Activated CD8-positive, alpha-beta memory T cell treated with anti-CD3 and anti-CD28 coated beads for 1 hour (primary cell): ENCODE measurements at places on chromosomes 3 and 15.

DNA sequence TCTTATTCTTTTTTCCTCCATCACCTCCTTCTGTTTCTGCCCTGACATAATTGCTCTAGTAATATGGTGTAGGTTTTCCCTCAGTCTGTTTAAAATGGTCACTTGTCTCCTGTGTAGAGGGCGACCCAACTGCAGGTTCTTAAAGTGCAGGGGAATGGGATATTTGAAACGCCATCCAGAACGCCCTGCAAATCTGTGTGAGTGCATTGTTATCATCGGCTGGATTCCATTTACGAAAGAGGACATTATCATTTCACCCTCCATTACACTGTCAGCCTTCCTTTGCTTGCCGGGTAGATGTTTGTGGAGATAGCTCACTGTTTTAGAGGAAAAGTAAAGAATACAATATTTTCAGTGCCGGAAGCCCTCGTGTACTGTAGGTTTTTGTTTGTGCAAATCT lies 354.0 kb downstream of the LRTM1 start:
- DNase-seq: no peak

GRCh38 chr15:76033438-76033837 lies 21.2 kb upstream of the NRG4 start:
- no peak for DNase-seq

GRCh38 chr3:150936693-150937092 lies 31.5 kb upstream of the MINDY4B start:
- no peak for DNase-seq

- DNase-seq: no peak
These were observed 8.7 kb downstream of the COL8A1 start for GRCh38 chr3:99647081-99647480.

DNA sequence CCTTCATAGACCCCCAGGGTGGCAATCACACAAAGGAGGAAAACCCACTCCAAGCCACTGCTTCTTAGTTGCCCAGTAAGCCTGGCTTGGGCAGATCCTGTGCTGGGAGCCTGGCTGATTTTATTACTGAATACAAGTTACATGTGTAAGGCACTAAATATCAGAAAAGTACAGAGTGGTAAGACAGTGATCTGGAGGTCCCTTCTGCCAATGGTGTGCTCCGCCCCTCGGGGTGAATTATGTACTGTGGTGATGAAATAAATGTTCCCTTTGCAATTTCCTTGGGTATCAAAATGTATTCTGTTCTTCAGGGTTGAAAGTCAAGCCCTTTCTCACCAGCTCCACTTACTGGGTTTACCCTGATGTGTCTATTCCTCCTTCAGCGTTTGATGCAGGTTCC lies 38.8 kb downstream of the EID1 start:
- no peak for DNase-seq

DNA sequence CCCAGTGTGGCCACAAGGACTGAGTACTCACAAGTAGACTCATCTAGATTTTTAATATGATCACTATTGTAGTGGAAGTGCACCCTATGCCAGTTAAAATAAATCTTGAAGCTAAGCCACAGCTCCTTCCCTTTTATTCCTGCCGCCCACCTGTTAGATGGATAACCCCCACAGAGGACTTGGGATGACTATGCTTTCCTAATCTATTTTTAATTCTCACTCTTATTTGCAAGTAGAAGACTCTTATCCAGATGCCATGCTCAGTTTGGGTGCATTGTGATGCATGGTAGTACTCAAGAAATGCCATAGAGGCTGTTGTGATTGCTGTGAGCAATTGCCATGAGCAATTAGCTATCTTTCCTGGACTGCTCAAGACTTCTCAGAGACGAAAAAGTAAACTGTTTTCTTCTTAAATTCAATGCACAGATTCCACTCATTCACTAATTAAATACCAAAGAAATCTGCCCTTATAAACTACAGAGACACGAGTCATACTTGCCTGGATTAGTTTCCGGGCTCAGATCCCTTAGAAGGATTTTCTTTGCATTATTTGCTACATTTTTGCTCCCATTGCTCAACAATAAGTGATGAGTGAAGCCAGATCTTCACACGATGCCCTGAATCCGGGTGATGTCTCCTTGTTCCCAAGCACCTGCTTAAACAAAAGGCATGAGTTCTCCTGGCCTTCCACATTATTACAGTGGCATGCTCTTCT lies 472.1 kb downstream of the SOX2 start:
- DNase-seq: no peak

DNA sequence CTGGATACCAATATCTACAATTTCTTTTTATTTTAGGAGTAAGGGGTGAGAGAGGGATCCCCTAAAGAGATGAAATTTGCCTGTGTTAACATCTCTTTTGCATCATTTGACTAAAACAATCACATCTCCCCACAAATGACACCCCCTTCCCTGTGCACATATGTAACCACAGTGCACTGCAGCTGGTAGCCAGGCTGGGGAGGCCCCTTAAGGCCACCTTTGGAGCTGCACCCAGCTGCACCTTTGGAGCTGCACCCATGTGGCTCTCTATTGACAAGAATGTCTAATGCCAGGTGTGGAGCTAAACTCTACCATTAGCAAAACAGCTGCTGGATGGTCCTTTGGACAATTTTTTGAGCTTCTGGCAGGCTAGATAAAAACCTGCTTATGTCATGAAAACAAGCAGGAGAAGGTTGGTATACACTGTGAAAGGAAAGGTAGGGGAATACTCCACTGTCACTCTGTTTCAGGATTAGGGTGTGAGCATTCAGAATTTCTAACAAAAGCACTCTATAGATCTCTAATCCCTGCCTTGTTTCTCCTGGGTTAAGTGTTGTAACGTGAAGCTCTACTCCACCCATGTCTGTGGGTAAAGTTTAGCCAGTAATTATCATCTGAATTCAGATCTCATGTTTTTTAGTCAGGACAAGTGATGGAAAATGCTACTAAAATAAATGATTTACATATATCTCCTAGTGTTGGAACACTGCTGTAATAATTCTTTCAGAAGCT lies 52.1 kb downstream of the TFG start:
- no peak for DNase-seq

DNA sequence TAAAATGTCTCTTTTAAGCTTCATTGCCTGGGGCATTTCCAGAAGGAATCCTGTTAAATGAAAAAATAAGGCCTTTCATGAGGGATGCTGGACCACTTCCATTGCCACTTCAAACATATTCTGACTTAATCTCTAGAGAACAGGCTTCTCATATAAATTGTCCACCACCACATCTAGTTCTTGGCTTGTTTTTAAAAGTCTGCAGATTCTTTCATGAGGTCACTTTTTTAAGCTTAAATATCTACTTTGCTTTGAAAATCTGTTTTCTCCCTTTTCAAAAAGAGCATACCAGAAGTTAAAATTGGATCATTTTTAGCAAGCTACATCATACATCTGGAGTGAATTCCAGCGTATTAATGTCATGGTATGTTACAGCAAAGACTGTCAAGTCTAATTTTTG lies 131.6 kb downstream of the C3orf70 start:
- no peak for DNase-seq

- no peak for DNase-seq
These were observed 24.7 kb upstream of the KIF23 start for GRCh38 chr15:69389426-69389825.

DNA sequence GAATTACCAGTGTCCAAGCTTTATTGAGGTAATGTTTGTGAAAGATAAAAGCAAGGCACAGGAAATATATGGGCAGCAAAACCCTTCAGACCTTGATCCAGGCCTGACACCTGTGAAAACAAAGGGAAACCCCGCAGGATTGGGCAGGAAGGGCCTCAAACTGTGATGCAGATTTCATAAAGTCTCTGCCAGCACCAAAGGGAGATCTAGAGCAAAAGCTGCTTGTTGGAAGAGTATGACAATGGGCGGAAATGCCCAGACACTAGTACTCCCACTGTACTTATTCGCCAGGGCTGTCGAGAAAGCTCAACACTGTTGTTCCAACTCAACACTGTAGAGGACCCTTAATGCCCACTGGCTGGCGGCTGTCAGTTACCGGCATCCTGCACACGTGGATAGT lies 207.9 kb downstream of the CD47 start:
- no peak for DNase-seq

GRCh38 chr3:94522488-94522887 lies 459.6 kb downstream of the NSUN3 start:
- no peak for DNase-seq

- DNase-seq: no peak
These were observed 426.7 kb downstream of the SOX2 start for GRCh38 chr3:182138393-182138792.

DNA sequence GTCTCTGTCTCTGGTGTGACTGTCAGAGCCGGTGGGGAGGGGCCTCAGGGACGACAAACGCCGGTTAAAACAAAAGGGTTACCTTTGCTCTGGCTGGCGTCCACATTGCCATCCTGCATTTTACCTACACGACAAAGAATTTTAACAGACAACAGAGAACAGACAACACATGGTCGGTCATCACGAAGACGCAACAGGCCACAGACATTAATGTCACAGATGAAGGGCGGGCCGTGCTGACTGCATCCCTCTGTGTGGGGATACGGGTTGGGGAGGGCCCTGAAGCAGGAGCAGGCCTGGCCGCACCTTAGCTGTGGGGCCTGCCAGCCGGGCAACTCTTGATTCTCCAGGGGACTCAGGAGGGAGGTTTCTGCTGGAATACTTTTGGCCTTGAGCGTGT lies 58.2 kb upstream of the SEC13 start:
- no peak for DNase-seq

GRCh38 chr3:81043660-81044199 lies 717.7 kb downstream of the GBE1 start:
- DNase-seq: no peak

DNA sequence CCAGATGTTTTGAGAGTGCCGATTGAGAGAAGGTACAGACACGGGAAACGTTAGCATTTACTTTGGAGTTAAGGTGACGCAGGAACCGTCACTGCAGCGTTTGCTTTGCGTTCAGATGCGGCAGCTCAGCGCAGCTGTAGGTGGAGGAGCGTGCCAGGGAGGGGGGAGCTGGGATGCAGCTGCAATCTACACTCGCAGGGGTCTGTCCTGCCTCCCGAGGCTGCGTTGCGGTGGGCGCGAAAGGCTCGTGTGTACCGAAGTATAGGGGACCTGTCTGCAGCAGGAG lies 425 bp upstream of the FYTTD1 start:
- peak; percentile 38 for DNase-seq

DNA sequence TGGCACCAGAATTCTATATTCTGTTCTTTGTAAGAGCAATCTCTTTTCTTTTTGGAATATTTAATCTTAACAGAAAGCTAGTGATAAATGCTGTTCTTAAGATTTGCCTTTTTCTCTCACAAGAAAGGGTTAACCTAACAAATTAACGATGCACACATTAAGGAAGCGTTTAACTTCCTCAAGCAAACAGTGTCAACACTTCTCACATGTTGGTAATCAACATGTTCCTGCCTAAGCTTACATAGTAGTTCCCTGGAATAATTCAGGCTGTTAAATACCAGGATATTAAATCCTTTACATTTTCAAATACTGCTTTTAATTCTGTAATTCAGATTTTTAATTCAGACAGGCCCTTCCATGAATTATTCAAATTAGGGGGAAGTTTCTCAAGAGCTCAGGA lies 67.4 kb upstream of the RPL35A start:
- DNase-seq: no peak

DNA sequence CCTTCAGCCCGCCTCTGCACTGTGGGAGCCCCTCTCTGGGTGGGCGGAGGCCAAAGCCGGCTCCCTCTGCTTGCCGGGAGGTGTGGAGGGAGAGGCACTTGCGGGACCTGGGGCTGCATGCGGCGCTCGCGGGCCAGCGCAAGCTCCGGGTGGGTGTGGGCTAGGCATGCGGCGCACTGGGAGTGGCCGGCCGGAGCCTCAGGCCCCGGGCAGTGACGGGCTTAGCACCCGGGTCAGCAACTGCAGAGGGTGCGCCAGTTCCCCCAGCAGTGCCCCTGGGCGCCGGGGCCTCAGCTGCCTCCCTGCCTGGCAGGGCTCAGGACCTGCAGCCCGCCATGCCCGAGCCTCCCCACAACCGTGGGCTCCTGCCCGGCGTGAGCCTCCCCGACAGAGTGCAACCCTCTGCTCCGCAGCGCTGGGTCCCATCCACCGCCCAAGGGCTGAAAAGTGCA lies 98.9 kb upstream of the POU1F1 start:
- DNase-seq: no peak

- no peak for DNase-seq
These were observed 193.4 kb downstream of the PDZRN3 start for GRCh38 chr3:73431183-73431900.

GRCh38 chr3:190619761-190620160 lies 105.9 kb downstream of the IL1RAP start:
- no peak for DNase-seq

DNA sequence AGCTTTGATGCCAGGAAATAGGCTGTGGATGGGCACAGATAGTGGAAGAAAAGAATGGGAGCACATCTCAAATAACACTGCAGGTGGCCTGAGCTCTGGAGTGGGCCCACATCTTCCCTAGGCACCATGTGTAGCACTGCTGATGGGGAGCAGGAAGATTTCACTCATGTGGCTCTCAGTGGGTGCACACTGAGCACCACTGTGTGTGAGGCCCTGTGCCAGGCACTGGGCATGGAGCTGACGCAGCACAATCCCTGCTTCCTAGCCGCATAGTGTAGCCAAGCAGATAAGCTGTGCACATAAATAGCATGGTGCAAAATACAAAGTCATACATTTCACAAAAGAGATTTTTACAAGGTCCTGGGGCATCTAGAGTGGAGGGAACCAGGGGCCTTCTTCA lies 101.6 kb downstream of the MOBP start:
- no peak for DNase-seq

GRCh38 chr3:150222691-150223489 lies 185.2 kb upstream of the TSC22D2 start:
- DNase-seq: no peak

DNA sequence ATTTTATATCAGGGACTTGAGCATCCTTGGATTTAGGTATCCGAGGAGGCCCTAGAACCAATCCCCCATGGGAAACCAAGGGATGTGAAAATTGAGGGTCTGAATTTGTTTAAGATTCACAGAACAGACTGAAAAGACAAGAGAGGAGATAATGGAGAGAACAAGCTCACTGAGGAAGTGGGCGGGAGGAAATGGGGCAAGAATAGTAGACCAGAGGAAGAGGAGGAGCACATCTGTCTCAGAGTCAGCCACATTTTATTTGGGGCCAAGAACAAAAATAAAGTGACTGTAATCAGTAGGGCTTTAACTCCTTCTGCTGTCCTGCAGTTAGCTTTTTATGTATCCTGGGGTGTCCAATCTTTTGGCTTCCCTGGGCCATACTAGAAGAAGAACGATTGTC lies 63.8 kb downstream of the BLM start:
- DNase-seq: no peak

- DNase-seq: no peak
These were observed 286.1 kb upstream of the TPM1 start for GRCh38 chr15:62756326-62756994.

GRCh38 chr3:99868311-99868646 lies 50.6 kb downstream of the CMSS1 start:
- no peak for DNase-seq
